ENCODE measurements at places on chromosomes 7 and 10.

DNA sequence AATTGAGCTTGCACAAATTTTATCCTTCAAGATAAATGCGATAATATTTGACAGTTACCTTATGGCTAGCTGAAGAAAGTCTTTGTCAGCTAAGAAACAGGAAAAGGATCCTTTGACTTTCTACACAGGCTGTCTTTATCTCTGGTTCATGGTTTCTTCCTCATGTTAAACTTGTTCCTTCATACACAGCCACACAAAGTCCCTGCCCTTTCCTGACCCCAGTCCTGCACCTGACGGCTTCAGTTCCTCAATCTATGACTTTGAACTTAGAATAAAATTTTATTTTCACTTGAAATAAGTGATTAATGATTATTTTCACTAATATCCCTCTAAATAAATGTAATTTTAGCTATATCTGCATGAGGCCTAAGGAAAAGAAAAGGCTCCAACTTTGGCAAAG, 77.8 kb upstream of the PRSS1 start:
- no peak for DNase-seq

GRCh38 chr7:134920026-134920753, 66.1 kb upstream of the AGBL3 start:
- no peak for DNase-seq

DNA sequence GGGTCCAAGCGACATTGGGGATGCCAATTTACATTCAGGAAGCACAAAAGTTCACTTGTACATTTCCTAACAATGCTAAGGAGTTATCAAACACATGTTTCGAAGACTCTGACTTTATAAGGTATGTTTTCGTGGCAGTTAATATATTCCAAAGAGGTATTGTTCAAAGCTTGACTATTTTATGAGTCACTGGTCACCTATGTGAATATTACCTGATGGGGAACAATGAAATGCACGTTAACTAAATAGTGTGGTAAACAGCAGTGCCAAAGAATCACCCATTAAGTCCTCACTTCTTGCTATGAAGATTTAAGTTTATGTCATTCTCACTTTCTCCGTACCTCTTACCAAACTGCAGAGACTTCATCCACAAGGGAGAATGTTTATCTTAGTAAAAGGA, 550.2 kb downstream of the SORCS1 start:
- DNase-seq, result no peak

- DNase-seq, result no peak
Measured at GRCh38 chr7:2149672-2150444, 82.9 kb downstream of the MAD1L1 start.

- no peak for DNase-seq
Measured at GRCh38 chr7:150791746-150792452, 8.3 kb downstream of the TMEM176B start.

DNA sequence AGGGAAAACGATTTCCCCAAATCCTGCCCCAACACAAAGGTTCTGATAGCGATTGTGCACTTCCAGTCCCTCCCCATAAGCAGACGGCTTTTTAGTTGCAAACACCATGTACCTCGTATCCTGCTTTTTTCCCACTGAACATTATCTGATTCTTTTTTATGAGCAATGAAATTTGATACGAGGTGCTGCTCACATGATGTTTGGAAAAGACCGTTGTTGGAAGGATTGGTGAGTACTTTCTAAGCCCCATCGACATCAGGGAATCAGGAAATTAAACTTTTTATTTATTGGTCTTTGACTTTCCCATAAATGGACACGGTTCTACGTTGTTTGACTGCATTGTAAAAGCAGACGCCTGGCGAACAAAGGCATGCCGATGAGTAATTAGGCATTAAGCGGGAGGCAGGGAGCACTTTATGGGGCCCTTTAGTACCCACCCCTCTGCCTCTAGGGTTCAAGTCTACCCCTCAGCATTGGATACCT, 49.4 kb downstream of the TEX36 start:
- no peak for DNase-seq

GRCh38 chr7:90216080-90216674, 4.6 kb downstream of the STEAP2 start:
- no peak for DNase-seq

GRCh38 chr10:25561758-25562157, 372.3 kb upstream of the MYO3A start:
- no peak for DNase-seq

DNA sequence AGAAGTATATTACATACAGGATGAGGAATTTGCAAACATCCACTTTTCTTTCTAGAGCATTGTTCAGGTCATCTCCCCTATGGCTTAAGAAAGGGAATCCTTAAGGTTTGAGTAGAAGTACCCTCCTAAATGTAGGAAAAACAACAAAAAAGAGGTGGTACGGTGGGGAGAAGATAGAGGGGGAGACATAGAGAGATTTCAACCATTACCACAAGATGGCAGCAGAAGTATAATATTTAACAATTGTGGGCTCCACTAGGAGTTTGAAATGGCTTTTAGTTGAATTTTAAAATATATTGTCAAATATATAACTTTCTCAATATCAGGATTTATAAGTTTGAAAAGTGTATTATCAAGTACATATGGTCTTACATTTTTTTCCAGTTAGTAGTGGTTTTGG, 72.7 kb upstream of the PRKG1 start:
- DNase-seq, result peak; percentile 55

DNA sequence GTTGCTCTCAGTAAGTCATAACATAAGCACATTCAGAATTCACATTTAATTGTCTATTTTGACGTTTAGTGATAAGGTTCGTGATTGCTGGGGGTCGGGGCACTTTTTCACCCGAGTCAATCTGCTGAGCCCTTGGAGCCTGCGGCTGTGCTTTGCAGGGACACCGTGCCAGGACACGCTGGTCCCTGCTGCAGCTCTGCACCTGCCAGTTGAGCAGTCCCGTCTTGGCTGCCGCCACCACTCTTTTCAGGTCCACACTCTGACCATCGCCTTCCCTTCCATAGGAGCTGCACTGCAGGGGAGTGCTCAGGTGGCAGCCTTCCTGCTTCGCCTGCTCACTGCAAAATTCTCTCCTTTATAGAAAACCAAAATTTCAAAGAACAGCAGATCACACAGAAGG, 36.4 kb downstream of the CUL1 start:
- DNase-seq, result no peak

DNA sequence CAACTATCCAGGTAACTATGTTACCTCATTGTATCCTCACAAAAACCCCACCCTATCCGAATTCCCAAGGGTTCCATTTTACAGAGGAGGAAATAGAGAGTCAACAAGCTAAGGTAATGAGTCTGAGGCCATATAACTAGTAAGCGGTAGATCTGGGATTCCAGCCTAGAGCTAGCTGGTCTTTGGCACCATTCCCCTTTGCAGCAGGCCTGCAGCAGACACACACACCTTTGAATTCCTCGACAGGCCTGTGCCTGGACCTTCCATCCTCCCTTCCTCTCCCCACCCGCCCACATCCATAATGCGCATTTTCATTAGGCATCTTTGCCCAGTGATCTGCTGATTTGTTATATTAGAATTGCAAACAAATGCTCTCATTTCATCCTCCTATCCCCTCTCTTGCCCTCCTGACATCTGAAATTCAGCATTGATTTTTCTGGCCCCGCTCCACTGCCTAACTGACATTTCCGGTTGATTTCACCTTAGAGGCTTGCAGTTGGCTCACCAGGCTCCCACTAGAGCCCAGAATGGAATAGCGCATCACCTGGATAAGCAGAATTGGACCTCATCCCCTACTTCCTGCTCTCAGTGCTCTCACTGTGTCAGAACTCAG, 129.5 kb downstream of the PLXNA4 start:
- DNase-seq, result no peak

- DNase-seq, result no peak
Measured at GRCh38 chr10:109958059-109958458, 34.7 kb upstream of the XPNPEP1 start.

DNA sequence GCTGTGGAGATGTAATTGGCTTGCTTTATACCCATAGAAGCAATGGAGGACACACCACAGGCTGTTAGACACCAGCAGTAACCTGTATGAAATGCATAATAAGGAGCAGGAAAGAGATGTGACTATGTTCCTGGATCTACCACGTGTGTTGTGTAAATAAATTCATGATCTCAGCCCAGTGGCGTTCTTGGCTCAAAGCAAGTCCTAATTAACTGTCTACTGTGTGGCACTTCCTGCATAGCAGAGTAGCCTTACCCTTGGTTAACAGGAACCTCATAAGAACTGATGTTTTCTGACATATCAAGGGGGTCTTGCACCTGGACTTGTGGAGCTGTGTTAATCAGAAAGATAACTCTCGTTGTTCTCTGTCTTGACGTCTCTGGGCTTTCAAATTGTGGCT, 25.7 kb upstream of the FAM180A start:
- DNase-seq, result no peak

DNA sequence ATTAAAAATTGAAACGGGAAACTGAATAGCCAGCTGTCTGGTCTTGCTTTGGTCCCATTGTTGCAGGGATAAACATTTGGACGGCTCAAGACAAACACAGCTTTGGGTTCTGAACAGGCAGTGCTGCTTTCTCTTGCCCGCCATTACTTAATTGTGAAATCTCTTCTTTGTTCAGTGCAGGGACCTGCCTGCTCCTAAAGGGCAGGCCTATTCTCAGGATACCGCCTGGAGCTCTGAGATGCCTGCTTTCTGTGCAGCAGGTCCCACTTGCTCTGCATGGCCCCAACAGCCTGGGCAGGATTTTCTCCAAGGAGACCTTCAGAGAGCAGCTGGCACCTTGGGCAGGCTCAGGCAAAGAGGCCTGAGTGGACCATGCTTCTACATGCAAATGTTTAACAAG, 237.6 kb downstream of the KCNMA1 start:
- no peak for DNase-seq

DNA sequence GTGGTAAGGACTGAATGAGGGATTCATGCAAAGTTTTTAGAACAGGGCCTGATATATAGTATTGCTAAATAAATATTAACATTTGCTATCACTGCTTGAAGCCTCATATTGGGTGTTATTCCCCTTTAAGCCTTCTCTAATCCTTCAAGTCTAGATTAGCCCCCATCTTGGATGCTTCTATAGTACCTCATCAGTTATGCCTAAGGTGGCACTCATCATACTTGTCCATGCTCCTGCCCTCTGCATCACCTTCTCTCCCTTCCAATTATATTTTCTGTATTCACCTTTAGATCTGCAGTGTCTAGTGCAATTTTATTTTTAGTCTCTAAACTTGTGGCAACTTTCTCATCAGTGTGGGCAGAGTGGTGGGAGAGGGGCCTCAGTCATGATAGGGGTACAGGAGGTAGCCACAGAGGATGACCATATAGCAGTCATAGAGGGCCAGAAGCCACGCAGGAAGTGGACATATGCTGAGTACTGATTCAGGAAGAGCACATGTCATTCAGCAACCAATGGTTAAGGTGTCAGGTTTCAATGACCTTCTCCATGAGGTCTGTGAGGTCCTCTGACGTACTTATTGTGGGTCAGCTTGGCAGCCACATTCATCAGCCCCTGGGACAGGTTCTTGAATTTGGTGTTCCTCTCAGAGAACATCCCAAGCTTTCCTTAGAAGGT, 2.5 kb downstream of the ENTPD1 start:
- DNase-seq, result peak; percentile 48

GRCh38 chr7:148210804-148211325, 379.7 kb upstream of the C7orf33 start:
- DNase-seq, result no peak

GRCh38 chr7:13748998-13749397, 240.5 kb downstream of the ETV1 start:
- DNase-seq, result no peak

- DNase-seq, result no peak
Measured at GRCh38 chr10:8058274-8059111, 4.0 kb downstream of the GATA3 start.

GRCh38 chr10:123007558-123008354, 839 bp downstream of the IKZF5 start:
- DNase-seq, result peak; percentile 36

DNA sequence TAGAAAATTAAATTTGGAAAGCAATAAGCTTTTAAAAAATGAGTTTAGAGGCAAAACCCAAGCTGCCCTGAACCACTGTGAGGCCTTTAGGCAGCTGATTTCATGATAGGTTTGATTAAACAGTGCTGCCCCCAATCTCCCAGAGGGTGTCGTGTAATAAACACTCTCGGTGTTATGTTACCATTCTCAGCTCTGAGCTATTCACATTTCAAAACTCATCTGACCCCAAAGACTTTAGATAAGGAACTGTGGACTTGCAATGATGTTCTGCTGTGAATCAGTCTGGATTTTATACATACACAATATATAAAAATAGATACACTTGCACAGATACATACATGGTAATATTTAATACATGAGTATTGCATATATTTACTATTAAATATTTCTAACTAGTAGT, 120.4 kb downstream of the MALRD1 start:
- DNase-seq, result no peak

DNA sequence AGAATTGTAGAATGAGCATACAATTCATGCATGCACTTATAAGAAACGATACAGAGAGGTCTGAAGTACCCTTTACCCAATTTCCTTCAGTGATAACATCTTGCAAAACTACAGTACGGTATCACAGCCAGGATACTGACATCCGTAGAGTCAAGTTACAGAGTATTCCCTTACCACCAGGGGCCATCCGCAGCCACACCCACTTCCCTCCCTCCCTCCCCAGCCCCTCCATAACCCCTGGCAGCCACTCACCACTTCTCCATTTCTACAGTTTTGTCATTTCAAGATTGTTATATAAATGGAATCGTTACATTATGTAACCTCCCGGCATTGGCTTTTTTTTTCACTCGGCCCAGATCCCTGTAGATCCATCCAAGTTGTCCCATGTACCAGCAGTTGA, 113.6 kb upstream of the RET start:
- DNase-seq, result no peak

- no peak for DNase-seq
Measured at GRCh38 chr7:34296663-34297062, 361.4 kb upstream of the NPSR1 start.

DNA sequence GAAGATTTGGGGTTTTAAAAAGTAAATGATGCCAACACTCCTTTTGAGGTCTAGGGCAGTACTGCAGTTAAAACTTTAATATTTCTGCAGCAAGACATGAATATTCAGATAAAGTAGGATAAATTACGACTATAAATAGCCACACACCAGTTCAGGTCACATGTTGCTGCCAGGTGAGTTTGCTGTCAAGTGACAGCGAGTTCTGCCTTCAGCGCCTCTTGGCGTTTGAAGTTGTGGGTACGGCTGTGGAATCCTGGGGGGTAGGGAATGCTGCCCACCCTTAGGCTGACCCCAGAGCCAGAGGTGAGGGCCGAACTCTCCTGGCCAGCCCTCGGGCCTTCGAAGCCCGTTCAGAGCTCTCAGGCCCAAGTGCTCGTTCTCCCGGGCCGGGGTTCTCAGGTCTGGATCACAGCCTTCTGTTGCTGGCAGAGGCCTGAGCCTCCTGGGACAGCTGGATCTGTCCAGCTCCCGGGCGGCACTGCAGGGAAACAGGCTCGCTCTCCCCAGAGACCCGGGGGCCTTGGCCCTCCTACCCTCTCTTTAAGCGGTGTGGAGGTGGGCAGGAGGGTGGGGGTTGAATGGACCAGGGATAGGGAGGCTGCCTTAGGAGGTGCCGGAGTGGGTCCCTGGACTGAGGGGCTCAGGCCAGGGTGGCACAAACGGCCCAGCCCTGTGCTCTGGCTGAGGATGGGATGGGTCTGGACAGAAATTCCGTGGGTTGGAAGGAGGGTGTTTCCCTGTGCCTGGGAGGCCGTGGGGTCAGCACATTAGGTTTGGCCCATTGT, 5.4 kb downstream of the BRI3 start:
- no peak for DNase-seq

- no peak for DNase-seq
Measured at GRCh38 chr10:6840201-6840691, 260.2 kb upstream of the PRKCQ start.

GRCh38 chr10:17599089-17599488, 18.1 kb downstream of the HACD1 start:
- DNase-seq, result peak; percentile 72

GRCh38 chr10:15369256-15370211, 1.6 kb downstream of the FAM171A1 start:
- DNase-seq, result no peak

Measured in SK-MEL-5 (cell line).